ENCODE measurements at places on chromosomes 7 and 10.
A peak's percentile ranks its signal among the peaks of the same experiment; 100 is the strongest.

GRCh38 chr7:27723085-27723484, 16.9 kb upstream of the TAX1BP1 start:
- peak; percentile 45 for DNase-seq

- DNase-seq: no peak
These were observed 153.6 kb downstream of the SEMA3D start for GRCh38 chr7:85033263-85033662.

GRCh38 chr10:101303087-101303703, 50.8 kb upstream of the BTRC start:
- no peak for DNase-seq

DNA sequence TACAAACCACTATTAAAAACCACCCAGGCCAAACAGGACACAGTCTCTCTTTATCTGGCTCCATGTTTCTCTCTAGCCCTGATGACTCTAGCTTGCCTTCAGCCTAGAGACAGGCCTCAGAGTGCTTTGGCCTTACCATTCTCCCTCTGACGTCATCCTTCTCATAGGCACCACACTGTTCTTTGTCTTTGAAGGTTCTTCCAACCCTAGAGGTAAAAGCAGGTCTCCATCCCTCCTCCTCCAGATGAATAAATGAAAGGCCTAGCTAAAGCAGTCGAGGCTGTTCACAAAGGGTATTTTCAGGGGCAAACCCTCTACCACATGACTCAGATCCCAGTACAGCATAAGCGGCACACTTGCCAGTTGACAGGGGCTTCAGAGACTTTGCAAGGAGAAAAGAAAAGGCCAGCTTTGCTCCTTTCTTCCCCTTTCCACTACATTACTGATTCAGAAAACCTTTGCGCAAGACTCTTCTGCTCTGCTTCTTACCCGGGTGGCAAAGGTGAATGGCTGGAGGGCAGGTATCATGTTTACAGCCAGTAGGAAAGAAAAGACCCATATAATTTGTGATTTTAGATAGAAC, 14.8 kb downstream of the NFE2L3 start:
- DNase-seq: no peak

GRCh38 chr7:114934713-114935112, 12.8 kb downstream of the MDFIC start:
- DNase-seq: no peak

DNA sequence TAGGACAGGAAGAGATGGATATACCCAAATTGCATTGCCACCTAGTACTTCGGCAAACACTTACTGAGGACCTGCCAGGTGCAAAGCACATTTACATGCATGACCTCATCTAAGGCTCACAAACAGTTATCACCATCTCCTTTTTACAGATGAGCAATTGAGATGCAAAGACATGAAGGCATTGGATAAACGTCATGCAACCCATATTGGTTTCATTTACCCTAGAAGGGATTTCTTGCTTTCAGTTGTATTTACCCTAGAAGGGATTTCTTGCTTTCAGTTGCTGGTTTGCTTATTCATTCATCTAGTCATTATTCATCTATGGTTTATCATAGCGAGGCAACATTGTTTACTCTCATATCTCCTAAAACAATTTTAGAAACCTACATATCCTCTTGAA, 52.2 kb downstream of the STEAP1B start:
- no peak for DNase-seq

GRCh38 chr7:156119771-156120170, 307.5 kb upstream of the SHH start:
- no peak for DNase-seq

- DNase-seq: no peak
These were observed 18.0 kb upstream of the FGFR2 start for GRCh38 chr10:121616291-121616690.

DNA sequence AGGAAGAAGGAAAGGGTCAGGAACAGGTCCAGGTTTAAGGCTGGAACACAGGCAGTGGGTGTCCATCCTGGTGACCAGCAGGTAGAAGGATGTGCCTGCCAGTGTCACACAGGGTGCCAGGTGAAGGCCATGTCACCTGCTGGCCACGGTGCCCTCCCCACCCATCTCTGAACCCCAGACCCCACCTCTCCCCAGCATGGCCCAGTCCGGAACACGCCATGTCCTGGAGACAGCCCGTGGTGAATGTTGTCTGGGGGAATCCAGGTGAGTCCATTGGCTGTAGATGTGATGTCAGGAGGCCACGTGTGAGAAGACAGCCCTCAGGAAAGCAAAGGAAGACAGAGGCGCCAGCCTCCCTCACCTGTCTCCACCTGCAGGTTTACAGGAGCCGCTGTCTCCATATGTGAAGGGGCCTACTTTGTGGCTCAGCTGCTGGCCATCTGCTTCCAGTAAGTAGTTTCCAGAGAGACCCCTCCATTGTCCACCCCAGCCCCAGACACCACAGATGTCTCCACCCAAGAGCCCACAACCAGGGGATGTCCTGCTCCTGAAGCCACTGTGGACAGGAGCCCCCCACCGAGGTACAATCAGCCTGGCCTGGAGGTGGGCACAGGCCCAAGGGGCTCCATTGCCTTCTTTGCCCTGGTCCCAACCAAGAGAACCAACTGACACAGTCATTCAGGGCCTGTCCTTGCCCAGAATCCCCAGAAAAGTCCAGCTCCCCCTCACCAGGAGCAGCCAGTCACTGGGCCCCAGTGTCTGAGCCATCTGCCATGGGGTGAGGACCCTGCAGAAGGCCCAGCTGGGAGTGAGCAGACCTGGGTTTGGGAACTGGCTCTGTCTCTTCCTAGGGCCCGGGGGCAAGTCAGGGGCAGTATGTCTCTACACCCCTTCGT, 20.7 kb downstream of the TMEM72 start:
- DNase-seq: no peak

DNA sequence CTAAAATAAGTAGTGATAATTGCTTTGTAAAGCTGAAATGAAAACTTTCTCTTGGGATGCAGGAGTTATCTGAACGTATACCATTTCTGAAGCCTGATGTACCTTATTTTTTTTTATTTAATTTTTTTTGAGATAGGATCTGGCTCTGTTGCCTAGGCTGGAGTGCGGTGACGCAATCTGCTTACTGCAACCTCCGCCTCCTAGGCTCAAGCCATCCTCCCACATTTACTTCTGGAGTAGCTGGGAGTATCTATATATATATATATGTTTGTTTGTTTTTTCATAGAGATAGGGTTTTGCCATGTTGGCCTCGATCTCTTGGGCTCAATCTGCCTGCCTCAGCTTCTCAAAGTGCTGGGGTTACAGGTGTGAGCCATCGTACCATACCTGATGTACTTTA, 2.4 kb downstream of the PMPCB start:
- DNase-seq: no peak
